ENCODE measurements at places on chromosomes 11 and 22. TPM values are rescaled to one million over a fixed set of nuclear protein-coding genes. Genes with fewer than 3 reads are reported as not detected.

DNA sequence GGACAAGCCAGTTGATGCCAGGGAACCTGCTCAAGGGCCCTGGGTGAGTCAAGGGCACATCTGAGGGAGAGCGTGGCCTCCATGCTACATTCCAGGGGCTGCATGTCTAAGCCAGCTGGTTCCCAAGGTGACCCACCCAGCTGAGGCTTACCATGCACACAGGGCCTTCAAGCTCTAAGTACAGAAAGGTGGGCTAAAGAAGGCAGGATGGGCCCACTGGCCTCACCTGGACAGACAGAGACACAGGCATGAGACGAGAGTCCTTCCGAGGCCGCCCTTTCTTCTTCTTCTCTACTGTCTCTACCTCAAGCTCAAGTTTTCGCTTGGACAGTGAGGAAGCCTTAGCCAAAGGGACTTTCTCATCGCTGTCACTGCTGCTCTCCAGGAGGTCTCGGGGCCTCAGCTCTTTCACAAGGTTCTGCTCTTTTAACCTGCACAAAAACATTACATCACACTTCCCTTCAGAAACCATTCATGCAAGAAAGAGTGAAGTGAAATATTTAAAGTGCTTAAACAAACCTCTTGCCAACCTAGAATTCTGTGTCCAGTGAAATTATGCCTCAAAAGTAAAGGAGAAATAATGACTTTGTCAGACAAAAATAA lies 69.9 kb downstream of the HIRA start:
- DNase-seq = no peak

GRCh38 chr11:16080688-16081381 lies 275.5 kb downstream of the SOX6 start:
- no peak for DNase-seq

LRRC32 gene
- polyA plus RNA-seq = 48.8 TPM

GRCh38 chr22:18069041-18069440 lies 8.7 kb upstream of the PEX26 start:
- no peak for DNase-seq

GRCh38 chr11:84372381-84372950 lies 1086.3 kb upstream of the CCDC90B start:
- DNase-seq = no peak

DNA sequence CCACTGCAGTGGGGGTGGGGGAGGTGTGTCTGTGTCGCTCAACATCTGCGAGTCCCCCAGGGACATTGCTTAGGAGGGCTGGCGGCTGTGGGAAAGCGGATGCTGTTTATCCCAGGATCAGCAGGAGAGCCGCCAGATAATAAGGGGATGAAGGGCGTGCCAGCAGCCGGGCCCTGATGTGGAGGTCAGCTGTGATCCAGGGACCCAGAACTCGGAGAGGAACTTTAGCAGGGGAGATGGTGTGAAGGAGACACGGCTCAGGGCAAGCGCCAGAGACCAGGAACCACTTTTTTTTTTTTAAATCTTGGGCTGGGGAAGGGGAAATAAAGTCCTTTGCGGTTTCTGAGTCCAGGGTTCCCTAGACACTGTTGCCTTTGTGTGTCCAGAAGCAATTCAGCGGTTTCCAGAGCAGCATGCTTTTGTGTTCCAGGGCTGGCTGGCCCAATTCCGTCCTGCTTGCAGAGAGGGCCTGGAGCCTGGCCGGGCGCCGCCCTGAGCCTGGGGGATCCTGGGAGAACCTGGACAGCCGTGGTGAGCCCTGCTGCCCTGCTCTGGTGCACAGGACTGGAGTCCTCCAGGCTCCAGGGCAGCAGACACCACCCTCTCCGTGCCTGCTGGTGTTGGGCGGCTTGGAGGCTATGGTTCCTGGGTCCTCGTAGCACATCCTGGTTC lies at the start of gene GRAMD4:
Gene GRAMD4 (plus strand): TSS at position 557 of the 672 bp plus-strand sequence. CDS start 6,414 bp downstream, outside the sequence.
- no peak for DNase-seq

GRCh38 chr11:60658409-60658808 lies 41.0 kb upstream of the MS4A8 start:
- no peak for DNase-seq

DNA sequence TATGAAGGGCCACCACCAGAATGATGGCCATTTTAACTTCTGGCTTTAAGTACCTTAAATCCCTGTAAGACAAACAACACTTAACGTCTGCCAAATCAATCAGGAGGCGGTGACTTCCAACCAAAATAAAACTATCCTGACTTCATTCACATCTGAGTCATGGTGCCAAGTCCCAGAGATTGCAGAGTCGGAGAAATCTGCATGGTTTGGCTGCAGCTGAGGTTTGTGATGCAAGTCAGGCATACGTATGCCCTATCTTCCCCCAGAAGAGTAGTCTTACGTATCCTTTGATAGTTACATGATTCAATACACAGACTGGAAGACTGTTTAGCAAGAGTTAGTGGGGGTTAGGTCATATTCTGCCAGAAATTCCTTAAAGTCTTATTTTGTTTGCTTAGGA lies 1.7 kb upstream of the GAB2 start:
- DNase-seq = peak; percentile 5

DNA sequence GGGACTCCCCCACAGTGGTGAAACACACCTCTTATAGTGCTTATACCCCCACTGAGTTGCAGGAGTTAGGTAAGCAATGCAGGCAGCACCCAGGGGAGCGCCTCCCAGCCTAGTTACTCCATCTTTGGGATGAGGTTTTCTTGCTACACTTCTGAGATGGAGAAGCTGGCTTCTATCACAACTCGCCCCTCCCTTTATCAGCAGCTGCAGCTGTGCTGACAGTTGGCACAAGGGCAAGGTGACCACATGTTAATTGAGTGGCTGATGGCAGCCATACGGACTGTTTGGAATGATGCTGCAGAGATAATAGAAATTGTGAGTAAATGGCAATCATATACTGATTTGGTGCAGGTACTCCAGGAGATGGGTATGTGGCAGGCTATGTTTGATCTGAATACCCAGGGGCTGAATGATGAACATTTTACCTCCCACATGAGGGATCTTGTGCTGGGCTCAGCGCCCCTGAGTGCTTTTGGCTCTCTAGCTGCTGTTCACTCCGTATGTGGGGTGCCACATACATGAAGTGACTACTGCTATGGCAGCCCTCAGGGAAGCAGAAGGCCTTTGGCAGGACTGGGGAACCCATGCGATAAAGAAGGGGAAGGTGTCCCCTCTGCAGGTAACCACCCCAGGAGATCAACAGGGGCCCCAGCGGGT lies 29.2 kb upstream of the KCNA4 start:
- DNase-seq = no peak

GRCh38 chr11:37280200-37280599 lies 682.2 kb upstream of the RAG2 start:
- DNase-seq = no peak

DNA sequence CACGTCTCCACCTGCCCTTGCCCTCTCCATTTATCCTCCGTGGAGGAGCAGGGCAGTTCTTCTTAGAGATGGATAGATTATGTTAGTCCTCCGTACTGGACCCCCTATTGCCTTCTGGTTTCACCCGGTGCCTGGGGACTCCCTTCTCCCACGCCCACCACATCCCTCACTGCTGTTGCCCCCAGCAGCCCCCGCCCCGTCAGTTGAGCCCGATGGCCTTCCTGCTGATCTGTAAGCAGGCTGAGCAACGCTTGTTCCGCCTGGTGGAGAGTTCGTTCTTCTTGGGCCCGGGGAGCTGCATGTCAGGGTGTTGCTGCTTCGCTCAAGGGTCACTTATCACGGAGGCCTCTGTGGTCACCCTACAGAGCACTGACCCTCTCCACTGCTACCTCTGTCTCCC lies 34.2 kb downstream of the B3GAT1 start:
- DNase-seq = no peak

PLA2G3 gene
- 0.18 TPM for polyA plus RNA-seq

- no peak for DNase-seq
Observed at GRCh38 chr11:6402561-6402981, 12.3 kb downstream of the SMPD1 start.

SPTBN2 gene
- polyA plus RNA-seq = 51.5 TPM

GRCh38 chr11:46122945-46123715 lies 1.9 kb upstream of the PHF21A start:
- no peak for DNase-seq

NXPE1 gene
- 0.10 TPM for polyA plus RNA-seq

DNA sequence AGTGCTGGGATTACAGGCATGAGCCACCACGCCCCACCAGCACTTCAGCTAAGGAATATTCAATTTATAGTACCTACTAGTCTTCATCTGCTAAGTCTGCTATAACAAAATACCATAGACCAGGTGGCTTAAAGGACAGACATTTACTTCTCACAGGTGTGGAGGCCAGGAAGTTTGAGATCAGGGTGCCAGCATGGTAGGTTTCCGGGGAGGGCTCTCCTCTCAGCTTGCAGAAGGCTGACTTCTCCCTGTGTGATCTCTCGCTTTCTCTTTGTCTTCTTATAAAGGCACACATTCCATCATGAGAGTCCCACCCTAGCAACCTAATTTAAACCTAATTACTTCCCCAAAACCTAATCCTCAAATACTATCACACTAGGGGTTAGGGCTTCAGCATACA lies 433.0 kb downstream of the INSC start:
- no peak for DNase-seq

TRIM51 gene
- not detected for polyA plus RNA-seq

- DNase-seq = no peak
Observed at GRCh38 chr22:40271440-40271839, 74.9 kb upstream of the ADSL start.

MYO18B gene
- 0.05 TPM for polyA plus RNA-seq

DNA sequence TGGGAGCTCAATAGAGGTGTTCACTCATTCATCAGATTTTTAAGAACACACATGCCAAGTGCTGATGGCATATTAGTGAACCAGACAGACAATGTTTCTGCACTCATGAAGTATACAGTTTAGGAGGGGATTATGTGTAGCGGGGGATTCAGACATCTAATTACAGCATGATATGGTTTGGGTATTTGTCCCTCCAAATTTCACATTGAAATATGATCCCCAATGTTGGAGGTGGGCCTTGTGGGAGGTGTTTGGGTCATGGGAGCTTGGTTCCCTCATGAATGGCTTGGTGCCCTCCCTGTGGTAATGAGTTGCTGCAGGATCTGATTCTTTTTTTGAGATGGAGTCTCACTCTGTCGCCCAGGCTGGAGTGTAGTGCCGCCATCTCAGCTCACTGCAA lies 8.9 kb upstream of the RAB3IL1 start:
- DNase-seq = no peak

GRCh38 chr11:68312780-68313573 lies 586 bp downstream of the LRP5 start:
- DNase-seq = no peak

DNA sequence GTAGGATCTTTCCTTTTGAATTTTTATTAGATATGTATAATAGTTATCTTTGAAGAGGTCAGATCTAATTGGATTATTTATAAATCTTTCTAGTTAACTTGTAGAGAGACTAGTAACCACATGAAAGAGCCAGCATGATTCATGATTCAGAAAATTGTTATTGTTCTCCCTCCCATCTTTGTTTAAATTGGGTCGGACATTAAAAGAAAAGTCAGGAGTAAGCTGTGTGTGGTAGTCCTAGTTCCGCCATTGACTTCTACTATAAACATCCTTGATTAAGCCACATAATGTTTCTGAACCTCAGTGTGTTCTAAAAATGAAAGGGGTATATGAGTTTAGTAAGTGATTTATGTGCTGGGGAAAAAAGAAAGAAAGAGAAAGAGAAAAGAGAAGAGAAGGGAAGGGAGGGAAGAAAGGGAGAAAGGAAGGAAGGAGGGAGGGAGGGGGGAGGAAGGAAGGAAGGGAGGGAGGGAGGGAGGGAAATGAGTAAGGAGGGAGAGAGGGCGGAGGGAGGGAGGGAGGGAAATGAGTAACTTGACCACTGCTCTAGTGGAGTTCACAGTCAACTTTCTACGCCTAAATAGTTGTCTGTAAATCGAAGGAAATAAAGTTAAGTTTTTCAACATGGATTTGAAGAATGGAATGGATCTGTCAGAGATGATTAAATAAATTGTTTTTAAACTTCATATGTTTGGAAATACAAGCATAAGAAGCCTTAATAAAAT lies 32.9 kb downstream of the SIK2 start:
- no peak for DNase-seq

DNA sequence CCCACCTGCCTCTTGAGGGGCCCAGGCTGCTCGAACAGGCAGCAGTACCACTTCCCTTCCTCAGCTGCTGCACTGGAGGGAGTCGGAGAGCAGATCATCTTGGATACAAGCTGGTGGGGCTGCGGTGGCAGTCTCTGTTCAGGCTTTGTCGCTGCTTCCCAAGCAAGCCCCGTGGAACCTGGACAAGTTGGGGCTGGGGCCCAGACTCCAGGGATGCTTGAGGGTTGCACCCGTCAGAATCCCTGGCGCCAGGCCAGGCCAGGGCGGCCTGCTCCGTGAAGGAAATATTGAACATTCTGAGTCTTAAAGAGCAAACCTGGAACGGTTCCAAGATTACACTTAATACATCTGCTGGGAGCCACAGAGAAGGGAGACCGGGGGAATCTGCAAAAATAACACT lies 310.1 kb upstream of the SORL1-AS1 start:
- DNase-seq = no peak

UPK3A gene
- 1.5 TPM for polyA plus RNA-seq

CNIH2 gene
- polyA plus RNA-seq = 5.4 TPM

GRCh38 chr22:46031066-46031465 lies 54.1 kb upstream of the WNT7B start:
- DNase-seq = no peak

GRCh38 chr11:104323841-104324240 lies 159.9 kb upstream of the PDGFD start:
- DNase-seq = no peak

- DNase-seq = no peak
Observed at GRCh38 chr11:60447070-60447469, 8.6 kb upstream of the MS4A1 start.

All from left kidney (tissue), 8 donors.